ENCODE measurements at places on chromosomes 1 and 21. TPM values are rescaled to one million over a fixed set of nuclear protein-coding genes. Genes with fewer than 3 reads are reported as not detected.
A peak's percentile ranks its signal among the peaks of the same experiment; 100 is the strongest.

PCP4L1 gene
- 0.37 TPM for total RNA-seq

GRCh38 chr1:17569200-17570139, 30.0 kb downstream of the ARHGEF10L start:
- no peak for DNase-seq

DNA sequence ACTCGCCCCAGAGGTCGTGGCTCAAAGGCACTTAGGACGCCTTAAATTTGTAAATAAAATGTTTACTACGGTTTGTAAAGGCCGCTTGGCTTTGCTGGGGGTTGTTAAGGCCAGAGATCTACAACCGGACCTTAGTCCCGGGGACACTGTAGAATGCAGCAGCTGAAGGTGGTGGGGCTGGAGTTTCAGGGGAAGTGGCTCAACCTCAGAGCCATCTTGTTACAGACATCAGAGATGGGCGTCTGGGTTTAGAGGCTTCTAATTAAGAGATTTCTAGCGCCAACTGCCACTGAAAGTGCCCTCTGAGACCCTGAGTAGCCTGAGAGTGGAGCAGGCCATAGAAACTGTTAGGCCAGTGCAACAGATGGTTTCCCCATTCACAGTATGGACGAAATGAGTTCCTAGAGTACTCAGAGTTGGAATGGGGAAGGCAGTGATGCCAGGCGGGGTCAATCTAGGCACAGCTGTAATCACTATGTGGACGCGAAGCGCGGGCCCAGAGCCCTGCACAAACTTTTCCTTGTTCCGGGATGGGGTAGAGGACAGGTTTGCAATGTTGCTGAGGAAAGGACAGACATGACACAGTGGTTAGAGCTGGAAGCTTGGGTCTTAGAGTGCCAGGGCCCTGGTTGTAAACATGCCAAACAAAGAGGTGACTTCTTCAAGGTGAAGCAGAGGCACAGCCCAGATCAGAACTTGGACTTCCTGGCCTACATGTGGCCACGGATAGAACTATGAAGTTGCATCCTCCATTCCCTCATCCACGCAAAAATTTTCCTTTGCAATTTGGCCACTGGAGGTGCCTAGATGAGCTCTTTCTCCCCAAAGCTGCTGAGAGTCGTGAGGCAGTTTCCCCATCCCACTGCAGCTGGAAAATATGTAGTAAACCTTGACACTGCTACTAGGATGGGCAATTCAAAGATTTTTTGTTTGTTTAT, 6.0 kb downstream of the HLX start:
- no peak for DNase-seq

FAM163A gene
- 0.10 TPM for total RNA-seq

DNA sequence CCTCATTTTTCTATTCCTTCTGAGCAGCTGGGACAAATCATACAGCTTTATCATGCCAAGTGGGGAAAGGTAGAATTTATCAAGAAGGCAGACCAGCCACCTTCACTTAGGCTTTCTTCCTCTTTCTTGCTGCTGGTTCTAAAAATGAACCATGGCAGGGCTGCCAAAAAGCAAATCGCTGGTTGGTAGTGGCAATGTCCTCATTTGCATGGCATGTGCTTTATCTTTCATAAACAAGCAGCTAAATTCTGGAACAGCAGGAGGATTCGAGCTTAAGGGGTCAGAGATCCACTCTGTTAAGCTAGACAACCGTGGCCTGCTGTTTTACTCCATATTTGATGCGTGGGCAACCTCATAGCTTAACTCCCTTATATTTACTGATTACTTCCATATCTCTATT, 91.3 kb downstream of the RPE65 start:
- DNase-seq = no peak

GRCh38 chr1:64532646-64533045, 62.7 kb downstream of the CACHD1 start:
- DNase-seq = no peak

- no peak for DNase-seq
Measured at GRCh38 chr1:110455151-110455550, 4.2 kb downstream of the PROK1 start.

GRCh38 chr1:180633057-180634056, 1.5 kb downstream of the XPR1 start:
- no peak for DNase-seq

- no peak for DNase-seq
Measured at GRCh38 chr21:45469273-45470086, 64.5 kb downstream of the COL18A1 start.

DNA sequence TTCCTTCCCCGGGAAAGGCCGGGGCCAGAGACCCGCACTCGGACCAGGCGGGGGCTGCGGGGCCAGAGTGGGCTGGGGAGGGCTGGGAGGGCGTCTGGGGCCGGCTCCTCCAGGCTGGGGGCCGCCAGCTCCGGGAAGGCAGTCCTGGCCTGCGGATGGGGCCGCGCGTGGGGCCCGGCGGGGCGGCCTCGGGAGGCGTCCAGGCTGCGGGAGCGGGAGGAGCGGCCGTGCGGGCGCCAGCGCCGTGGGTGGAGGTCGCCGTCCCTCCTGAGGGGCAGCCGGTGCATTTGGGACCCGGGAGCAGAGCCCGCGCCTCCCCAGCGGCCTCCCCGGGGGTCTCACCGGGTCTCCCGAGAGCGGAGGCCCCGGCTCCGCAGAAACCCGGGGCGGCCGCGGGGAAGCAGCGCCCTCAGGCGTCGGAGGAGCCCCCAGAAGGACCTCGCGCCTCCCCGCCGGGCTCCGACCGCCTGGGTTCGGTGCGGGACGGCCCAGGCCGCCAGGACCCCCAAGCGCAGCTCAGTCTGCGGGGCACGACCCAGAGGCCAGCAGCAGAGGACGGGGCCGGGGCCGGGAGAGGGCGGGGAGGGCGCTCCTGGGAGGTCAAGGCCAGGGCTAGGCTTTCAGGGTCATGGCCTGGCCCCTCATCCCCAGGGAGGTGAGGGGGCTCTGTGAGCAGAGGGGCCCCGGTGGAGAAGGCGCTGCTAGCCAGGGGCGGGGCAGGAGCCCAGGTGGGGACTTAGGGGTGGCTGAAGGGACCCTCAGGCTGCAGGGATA, 7.2 kb upstream of the SLX9 start:
- DNase-seq = peak; percentile 77

Measured in activated naive CD4-positive, alpha-beta T cell treated with anti-CD3 and anti-CD28 coated beads for 36 hours (primary cell).